ENCODE measurements at places on chromosomes 13 and 19.

GRCh38 chr13:43058831-43059230 is 35.4 kb downstream of the DNAJC15 start:
- DNase-seq = no peak

GRCh38 chr13:107551521-107551920 is 663.8 kb downstream of the LIG4 start:
- no peak for DNase-seq

- no peak for DNase-seq
Observed at GRCh38 chr13:114025714-114026431, 52.0 kb upstream of the C13orf46 start.

DNA sequence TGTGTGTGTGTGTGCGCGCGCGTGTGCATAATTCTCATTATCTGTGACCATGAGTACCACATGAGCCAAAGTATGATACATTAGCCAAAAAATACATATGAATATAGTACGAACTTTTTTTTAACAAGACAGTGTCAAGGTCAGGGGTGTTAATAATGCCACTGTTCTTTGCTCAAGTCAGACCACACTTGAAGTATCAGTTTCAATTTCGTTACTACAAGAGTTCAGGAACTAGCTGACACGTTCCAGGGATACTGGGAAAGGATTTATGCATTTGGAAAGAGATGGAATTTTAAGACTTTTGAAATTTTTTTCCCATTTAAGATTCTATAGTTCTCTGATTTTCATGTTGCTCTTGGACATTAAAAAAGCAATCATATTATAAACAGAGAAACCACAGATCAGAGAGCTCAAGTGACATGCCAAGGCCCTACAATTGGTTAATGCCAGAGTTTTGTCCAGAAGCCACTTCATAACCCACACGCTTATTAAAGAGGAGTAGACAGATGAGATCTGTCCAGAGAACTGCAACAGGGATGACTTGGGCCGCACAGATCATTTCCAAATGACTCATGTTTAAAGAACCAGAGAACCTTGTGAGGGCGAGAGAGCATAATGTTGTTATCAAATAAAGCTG is 718.8 kb upstream of the SGCG start:
- no peak for DNase-seq

- no peak for DNase-seq
Observed at GRCh38 chr13:50441130-50441529, 402.4 kb downstream of the DLEU7 start.

DNA sequence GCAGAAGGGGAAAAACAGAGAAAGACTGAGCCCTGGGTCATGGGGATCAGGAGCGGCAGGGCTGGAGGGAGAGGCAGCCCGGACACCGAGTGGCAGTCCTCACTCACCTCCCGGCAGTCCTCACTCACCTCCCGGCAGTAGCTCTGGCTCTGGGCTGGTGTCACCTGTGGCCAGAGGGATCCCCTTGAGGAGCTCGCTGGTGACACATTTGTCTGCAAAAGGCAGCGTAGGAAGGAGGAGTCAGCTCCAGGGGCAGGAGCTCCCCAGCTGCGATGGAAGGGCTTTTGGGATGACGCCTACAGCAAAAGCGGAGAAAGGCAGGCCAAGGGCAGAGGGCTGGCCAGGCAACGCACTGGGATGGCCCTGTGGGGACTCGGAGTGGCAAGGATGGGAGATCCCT is 739 bp downstream of the EIF3G start:
- no peak for DNase-seq

DNA sequence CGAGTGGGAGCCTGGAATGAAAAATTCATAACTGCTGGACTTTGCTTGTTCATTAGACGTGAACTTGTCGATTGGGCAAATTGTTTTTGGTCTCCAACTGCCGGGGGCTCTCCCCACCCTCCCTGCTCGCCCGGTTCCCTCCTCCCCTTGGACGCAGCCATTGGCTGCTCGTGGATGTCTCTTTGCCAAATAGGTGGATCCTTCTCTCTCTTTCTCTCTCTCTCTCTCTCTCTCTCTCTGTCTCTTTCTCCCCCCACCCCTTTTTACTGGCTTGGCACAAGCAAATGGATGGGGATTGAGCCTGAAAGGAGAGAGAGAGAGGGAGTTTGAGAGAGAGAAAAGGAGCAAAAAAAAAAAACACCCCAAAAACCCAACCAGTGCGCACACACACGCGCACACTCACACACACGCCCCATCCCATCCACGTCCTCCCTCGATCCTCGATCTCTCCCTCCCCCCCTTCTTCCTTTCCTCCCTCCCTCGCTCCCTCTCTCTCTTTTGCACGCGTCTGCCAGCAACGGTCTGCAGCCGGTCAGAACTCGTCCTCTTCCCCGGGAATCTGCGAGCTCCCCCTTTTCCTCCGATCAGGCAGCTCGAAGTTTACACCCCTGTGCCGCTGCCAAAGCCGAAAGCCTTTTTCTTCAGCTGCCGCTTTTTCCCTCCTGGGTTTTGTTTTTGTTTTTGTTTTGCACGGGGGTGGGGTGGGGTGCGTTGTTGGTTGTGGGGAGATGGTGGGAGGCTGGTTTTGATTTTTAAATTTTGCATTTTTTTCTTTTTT is 27.8 kb downstream of the NFIX start:
- DNase-seq = peak; percentile 68

DNA sequence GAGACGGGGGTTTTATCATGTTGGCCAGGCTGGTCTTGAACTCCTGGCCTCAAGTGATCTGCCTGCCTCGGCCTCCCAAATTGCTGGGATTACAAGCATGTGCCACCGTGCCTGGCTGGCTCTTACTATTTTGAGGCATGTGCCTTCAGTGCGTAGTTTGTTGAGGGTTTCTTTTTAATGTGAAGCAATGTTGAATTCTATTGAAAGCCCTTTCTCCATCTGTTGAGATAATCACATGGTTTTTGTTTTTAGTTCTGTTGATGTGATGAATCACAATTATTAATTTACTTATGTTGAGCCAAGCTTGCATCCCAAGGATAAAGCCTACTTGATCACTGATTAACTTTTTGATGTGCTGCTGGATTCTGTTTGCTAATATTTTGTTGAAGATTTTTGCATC is 290.9 kb downstream of the KCNRG start:
- no peak for DNase-seq

GRCh38 chr19:35703343-35703742 is 1.0 kb upstream of the ZBTB32 start:
- DNase-seq = no peak
